Brain (organoid and tissue), 16 donors: ENCODE measurements at places on chromosomes 4 and X. TPM values are rescaled to one million over a fixed set of nuclear protein-coding genes. Genes with fewer than 3 reads are reported as not detected.

ERAS gene
- 0.75 TPM for polyA plus RNA-seq

N4BP2 gene
- polyA plus RNA-seq, result 2.2 TPM

CCKAR gene
- polyA plus RNA-seq, result 0.19 TPM

GAGE13 gene
- not detected for polyA plus RNA-seq

MAGEA8 gene
- polyA plus RNA-seq, result not detected

CTAG1B gene
- not detected for polyA plus RNA-seq

WDFY3 gene
- 10.9 TPM for polyA plus RNA-seq

NEUROG2 gene
- 0.19 TPM for polyA plus RNA-seq

GRCh38 chrX:53631156-53631555 lies 55.4 kb downstream of the HUWE1 start:
- DNase-seq, result no peak

- no peak for DNase-seq
These were observed 408.6 kb upstream of the ACTRT1 start for GRCh38 chrX:128460835-128461234.

- no peak for DNase-seq
These were observed 580.4 kb upstream of the ADGRL3 start for GRCh38 chr4:60619531-60620305.

DNA sequence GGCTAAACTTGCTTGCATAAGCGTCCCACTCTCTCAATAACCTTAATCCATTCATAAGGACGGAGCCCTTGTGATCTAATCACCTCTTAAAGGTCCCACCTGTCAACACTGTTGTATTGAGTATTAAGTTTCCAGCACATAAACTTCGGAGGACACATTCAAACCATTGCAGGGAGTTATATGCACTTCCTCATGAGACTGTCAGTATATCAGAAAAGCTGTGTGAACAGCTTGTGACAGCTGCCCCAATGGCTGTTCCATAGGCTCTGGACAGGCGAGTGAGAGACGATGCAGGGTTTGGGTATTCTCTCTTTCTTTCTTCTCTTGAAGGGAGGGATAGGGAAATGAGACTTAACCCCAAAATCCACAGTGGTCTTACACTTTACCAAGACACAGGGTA lies 64.2 kb upstream of the RPL34 start:
- no peak for DNase-seq

GRCh38 chrX:3029129-3029528 lies 12.1 kb upstream of the ARSF start:
- DNase-seq, result no peak

GRCh38 chr4:147789596-147789995 lies 57.7 kb downstream of the ARHGAP10 start:
- DNase-seq, result no peak

DNA sequence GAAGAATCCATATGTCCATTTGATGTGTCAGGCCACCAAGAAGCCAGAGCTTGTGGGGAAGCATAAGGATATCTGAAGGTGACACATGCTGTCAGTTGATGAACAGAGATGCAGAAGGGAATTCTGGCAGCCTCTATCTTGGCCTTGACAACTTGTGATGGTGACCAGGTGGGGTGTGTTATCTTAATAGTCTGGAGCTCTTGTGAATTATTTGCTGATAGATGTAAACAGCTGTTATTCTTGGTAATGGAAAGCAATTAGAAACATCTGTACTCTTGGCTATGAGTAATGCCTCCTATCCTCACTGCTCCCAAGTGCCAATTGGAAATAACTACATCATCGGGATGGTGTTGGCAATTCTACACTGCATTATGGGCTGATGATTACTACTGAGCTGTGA lies 51.9 kb downstream of the NAA11 start:
- DNase-seq, result peak; percentile 74

DNA sequence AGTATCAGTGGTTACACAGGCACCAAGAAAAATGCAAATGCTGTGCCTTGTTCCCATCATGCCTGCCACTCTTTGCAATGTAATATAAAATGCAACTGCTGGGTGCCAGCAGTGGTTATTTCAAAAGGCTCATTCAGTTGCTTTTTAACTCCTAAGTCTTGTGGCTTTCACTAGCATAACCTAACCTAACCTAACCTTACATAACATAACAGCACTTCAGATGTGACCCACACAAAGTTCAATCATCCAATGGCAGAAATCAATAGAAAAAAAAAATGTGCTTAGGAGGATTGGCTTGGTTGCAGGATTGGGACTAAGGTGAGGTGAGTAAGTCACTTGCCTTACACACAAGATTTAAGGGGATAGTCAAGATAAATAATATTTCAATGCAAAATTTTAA lies 60.2 kb upstream of the VMA21 start:
- no peak for DNase-seq

DNA sequence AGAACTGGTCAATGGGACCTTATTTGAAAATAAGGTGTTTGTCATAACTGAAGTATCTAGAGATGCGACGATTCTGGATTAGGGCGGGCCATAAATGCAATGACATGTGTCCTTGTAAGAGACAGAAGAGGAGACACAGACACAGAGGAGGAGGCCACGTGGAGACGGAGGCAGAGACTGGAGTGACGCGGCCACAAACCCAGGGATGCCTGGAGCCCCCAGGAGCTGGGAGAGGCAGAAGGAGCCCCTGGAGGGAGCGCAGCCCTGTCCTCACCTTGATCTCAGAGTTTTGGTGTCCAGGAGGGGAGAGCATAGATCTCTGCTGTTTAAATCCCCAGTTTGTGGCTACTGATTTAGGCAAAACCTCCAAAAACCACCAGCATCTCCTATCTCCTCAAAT lies 5.0 kb downstream of the GTPBP6 start:
- no peak for DNase-seq

- no peak for DNase-seq
These were observed 1639.3 kb downstream of the RPA4 start for GRCh38 chrX:98523026-98523425.

- no peak for DNase-seq
These were observed 26.6 kb downstream of the MAOA start for GRCh38 chrX:43682726-43683125.

GRCh38 chr4:48121180-48121579 lies 12.9 kb downstream of the TXK start:
- no peak for DNase-seq

DNA sequence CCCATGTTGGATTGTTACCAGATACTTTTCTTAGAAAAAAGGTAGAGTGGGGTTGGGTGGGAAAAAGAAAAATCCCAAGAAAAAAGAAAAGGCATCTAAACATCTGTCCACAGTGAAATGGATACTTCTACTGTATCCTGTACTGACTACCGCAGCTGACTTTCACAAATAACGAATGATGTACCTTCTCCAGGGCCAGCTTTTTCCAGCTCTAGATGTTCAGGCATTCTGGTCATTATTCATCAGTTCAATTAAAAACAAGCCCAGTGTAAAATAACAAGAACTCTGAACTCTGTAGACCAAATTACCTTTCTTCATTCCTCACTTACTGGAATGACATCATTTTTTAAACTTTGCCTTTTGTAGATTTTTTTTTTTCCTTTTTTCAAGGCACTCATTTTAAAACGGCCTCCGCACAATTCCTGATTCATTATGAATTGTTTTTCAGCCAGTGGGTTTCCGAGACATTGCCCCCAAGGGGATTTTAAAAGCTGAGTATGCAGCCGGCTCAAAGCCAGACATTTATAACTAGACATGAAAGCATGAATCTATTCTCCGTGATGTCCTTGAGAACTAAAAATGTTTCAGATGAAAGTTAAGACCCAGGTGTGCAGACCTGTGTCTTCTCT lies 113.5 kb downstream of the PRKX start:
- DNase-seq, result peak; percentile 12

- DNase-seq, result no peak
These were observed 68.7 kb upstream of the SPRY1 start for GRCh38 chr4:123327846-123328429.

DNA sequence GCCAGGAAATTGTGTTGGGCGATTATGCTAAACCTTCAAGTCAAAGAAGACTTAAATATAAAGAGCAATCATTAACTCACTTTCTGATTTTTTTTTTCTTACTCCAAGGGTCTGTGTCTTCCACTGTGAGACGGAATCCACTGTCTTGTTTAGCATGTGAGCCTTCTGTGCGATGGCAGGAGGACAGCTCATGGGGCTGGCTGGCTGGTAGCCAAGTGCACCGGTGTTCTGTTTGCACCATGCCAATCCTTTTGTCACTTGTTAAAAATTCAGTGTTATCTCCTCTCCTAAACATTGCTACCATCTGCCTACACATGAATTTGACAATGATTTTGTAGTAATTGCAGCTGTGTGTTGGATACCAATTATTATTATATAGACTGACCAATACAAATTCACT lies 1056.3 kb upstream of the IGFBP7 start:
- peak; percentile 70 for DNase-seq

DNA sequence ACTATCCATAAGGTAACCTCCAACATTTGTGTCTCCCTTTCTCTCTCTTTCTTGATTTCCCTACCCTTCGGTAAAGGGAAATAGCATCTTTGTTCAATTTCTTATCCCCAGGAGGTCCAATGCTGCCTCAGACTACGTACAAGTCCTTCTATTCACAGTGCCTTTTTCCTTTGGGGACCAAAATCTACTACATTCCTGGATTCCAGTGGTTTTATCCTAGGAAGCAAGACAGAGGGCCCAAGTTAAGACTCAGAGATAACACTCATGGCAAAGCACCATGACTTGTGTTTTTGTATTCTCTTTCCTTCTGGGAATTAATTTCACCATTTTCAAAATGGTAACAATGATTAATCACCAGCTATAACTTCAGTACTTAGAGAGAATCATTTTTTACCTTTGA lies 10.6 kb downstream of the G3BP2 start:
- no peak for DNase-seq

DNA sequence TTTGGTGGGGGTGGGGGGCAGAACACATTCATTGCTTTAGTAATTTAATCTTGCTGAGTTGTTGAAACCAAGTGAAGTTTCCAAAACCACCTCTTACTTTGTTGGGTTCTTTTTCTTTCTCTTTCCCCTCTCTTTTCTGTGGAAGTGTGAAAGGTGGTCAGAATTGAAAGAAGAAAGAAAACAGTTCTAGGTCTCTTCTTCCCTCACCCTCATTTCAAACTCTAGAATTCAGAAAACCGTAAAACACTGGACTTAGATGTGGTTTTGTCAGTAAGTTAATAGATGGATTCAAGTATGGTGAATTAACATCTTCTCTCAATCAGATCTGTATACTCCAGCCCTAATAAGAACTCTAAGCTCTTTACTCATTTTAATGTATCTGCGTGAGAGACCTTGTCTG lies 23.7 kb downstream of the PLP1 start:
- no peak for DNase-seq

DNA sequence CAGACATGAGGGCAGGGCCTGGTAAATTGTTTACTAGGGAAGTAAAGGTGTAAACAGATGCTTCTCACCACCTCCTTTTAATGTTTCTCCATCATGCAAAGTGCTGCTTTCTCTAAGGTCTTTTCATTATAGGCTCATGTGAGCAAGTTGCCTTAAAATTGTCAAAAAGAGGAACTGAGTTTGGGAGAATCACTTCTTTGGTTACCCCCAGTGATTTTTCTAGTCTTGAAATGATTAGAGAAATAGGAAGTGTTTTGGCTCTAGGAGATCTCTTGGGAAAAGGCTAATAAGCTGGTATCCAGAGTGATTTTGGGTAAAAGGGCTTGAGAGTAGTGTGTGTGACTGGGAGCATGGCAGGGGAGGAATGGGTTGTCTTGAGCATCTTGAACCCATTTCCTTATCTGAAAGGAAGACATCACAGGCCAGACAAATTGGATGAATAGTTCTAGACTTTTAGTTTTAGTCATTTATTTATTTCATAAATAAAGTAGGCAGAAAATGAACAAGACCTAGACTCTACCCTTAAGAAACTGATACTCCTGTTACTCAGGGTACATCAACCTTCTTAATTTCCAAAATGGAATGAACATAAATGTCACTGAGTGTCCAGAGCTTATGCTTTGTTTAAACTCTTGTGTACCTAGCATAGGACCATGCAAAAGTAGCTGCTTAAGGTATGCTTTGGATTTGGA lies 14.2 kb downstream of the GRPR start:
- no peak for DNase-seq
